ENCODE measurements at places on chromosomes 4 and X.

GRCh38 chr4:26083987-26084386 lies 170.0 kb downstream of the SMIM20 start:
- peak; percentile 86 for DNase-seq

- peak; percentile 37 for DNase-seq
These were observed 78.4 kb downstream of the FAM9B start for GRCh38 chrX:8955511-8955910.

DNA sequence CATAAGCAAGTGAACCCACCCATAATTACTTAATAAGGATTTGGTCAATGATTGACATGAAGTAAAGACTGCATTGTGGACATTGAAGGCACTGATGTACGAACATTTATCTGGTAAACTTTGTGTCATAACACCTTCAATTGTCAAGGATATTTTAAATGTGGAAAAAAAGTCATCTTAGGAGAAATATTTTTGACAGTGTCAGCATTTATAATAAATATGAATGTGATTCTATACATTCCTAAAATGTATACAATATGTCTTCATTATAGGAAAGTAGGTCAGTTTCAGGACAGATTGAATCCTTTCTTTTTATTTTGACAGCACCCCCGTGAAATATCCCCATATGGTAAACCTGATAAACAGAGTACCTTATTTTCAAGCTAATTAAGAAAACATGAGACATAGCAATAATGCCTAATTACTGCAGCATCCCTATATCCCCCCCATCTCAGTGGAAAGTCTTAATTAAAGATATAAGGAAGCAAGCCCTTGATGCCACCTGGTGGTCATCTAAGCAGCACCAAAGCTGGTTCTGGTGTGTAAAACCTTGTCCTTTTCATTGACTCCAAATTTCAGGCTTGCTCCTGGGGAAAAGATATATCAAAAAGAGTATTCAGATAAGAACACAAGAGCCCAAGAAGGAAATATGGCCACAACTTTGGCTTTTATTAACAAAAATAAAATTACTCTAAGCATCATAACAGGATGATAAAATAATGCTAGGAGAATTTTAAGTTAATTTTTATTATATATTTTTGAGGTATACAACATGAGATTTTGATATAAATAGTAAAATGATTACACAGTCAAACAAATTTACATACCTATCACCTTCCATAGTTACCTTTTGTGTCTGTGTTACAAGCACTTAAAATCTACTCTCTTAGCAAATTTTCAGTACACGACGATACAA lies 379.7 kb downstream of the TLL1 start:
- peak; percentile 1 for DNase-seq

DNA sequence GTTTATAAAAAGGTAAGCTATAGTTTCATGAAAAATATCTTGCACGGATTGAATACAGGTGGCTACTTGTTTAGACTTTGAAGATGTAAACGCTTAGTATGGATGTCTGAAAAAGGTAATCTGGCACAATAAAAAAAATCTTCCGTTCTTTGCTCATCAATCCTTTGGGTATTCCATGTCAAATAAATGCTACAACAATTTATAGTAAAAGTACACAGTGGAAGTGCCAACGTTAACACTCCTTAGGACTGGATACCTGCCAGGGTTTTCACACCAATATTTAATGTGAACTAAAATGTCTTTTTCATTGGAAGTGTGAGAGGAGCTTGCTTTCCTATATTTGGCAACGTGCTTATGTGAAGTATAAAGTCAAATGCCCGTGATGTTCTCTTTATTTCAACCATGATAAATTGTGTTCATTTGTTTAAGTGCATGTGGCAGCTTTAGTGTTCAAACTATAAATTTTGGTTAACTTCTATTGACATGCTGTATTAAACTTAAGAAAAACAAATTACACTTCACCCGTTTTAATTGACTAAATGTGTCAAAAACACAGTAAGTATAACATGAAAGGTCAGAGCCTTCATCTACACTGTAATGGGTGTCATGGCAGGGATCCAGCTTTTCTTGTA lies 121.7 kb upstream of the HAND2 start:
- no peak for DNase-seq

DNA sequence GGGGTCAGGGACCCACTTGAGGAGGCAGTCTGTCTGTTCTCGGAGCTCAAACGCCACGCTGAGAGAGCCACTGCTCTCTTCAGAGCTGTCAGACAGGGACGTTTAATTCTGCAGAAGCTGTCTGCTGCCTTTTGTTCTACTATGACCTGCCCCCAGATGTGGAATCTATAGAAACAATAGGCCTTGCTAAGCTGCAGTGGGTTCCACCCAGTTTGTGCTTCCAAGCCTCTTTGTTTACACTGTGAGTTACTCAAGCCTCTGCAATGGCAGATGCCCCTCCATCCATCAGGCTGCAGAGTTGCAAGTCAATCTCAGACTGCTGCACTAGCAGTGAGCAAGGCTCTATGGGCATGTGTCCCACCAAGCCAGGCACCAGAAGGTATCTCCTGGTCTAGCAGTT lies 158.1 kb downstream of the DTHD1 start:
- no peak for DNase-seq

DNA sequence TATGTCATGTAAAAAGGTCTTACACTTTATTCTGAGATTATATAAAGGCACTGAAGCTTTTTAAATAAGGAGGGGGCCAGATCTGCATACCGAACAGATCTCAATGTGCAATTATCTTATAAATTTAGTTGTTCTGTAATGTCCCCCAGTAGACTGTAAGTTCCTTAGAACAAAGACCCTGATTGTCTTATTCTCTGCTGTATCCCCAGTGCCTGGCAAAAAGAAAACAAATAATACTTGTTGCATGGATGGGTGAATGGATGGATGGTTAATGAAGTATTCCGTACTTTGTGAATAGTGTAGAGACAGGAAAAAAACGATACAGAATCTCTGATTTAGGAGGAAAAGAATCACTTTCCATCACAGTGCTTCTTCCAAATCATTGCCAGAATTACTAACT lies 141.5 kb downstream of the CHM start:
- no peak for DNase-seq

DNA sequence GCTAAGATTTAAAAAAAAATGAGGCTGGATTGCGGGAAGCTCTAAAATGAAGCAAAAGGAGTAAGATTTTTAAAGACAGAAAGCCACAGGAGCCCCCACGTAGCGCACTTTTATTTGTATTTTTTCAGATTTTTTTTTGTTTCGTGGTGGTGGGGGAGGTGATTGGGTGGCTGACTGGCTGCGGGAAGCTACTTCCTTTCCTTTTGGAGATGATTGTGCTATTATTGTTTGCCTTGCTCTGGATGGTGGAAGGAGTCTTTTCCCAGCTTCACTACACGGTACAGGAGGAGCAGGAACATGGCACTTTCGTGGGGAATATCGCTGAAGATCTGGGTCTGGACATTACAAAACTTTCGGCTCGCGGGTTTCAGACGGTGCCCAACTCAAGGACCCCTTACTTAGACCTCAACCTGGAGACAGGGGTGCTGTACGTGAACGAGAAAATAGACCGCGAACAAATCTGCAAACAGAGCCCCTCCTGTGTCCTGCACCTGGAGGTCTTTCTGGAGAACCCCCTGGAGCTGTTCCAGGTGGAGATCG lies 908 bp downstream of the PCDH10 start:
- no peak for DNase-seq

DNA sequence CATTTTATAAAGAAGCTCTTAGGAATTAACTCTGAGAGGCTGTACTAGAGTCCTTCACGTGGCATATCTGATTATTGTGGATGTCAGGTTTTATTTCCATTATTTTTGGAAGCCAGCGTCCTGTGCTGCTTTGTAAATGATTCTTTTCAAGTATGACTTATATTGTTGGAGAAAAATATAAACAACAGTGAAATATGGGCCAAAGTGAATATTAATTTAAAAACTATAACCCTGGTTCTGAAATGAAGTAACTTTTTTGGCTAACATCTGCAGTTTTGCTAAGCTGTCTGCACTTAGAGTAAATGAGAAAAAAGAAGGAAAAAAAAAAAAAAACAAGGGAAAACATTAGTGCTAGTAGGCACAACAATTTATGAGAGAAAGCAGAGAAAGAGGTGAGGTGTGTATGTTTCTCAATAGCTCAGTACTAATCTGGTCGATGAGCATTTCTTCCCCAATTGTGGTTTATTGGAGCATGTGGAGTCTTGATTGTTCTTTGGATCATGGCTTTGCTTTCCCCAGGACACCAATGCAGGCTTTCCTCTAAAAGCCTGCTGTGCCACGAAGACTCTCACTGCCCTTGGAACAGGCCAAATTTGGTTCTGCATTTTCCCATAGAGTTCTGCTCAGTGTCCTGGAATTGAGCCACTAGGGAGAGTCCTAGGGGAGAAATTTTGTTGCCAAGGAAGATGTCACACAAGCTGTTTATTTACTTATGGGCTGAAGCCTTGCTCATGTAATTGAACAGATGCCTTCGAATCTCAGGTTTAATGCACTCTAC lies 273.3 kb downstream of the DKK2 start:
- DNase-seq, result peak; percentile 83

DNA sequence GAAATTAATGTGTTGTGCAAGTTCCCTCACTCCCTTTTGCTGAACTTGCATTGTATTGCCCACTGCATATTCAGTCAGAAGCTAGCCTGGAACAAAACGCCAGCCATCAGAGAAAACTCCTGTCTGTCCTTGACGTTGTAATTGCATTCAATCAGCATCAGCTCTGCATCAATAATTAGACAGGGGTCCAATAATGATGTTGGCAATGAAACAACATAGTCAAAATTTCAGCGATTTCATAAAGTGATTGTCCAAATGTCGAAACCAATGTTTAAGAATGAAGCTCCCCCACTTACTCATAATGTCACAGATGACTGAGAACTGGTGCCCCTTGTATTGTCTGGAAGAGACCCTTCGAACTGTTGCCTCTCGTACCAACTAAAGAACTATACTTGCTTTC lies 504.2 kb upstream of the TENM3 start:
- no peak for DNase-seq

GRCh38 chr4:67475155-67475554 lies 70.1 kb downstream of the CENPC start:
- no peak for DNase-seq

DNA sequence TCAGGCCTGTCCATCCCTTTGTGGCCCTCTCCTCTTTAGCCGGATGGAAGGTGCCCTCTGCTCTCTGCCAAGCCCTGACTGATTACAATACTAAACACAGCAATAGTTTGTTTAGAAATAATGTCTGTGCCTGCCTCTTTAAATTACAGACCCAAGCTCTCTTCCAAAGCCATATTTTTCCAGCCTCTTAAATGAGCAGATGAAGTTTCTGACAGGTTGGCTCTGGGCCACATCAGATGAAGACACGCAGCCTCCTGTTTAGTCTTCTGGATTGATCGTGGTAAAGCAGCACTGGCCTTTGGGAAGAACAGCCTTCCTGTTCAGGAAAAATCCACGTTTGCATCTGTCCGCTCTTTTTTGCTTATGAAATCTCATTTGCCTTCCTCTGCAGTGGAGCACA lies 133.6 kb downstream of the CPE start:
- no peak for DNase-seq

DNA sequence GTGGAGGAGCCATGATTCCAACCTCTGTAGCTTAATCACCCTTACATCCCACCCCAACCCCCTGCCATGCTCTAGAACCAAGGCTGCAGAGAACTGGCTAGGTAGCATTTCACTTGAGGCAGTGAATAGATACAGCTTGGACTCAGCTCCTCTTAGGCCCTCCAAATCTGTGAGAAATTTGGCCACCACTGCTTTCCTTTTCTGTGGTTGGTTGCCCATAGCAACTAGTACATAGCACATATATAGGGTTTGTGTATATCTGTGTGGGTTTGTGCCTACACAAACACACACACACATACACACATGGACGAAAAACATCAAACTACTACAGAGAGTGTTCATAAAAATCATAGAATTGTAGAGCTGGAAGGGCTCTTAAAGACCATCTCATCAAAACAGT lies 52.0 kb upstream of the CCDC160 start:
- DNase-seq, result no peak

DNA sequence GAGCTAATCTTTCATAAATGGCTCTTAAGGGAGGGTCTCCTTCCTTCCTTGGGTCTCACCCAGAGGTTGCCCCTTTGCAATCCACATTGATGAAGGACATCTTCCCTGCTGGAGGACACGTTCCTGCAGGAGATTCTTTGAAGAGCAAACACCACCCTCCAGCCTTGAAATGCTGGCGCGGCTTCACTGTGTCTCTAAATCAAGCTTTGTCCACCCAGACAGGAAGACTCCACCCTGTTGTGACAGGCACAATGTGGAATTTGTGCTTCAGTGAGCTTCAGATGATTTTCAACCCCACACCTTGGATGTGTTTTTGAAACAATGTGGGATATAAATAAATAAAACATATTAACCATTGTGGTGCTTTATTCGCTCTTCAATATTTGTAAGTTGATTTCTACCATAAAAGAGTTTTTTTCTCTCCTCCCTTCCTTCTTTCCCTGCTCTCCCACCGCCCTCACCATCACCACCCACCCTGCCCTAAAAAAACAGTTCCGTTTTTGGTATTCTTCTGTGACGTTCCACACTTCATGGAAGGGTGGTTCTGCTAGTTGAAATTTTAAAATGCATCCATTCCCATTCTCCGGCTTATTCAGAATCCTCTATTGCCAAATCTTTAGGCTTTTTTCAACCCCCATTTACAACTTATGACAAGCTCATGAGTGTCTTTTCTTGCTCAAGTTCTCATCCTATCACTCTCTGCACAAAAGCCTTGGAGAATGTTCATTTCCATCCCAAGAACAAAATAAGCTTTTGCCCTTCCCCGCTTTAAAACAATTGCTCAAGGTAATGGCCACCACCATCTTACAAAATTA lies 264.3 kb downstream of the RAPGEF2 start:
- peak; percentile 29 for DNase-seq

DNA sequence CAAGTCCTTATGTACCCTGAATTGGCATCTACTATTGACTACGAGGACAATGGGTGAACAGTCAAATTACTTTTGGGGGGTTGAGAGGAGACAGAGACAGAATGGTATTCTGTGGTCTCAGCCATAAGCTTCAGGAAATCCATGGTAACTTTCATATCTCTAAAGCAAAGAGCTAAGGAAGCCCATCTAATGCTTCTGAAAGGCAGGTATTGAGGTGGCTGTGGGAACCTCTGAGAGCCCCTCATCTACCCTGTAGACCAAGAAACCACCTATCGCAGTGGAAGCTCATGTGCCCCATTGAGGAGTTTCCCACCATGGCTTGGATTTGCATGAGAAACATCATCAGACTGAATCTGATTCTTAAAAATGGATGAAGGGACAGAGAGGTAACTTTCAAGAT lies 23.1 kb upstream of the BMP2K start:
- no peak for DNase-seq
